DMS 273 treated with DMSO at 0.1 percent for 48 hours (cell line): ENCODE measurements at places on chromosomes 1 and 21.

GRCh38 chr1:85220756-85221201 lies 20.0 kb upstream of the SYDE2 start:
- no peak for DNase-seq

DNA sequence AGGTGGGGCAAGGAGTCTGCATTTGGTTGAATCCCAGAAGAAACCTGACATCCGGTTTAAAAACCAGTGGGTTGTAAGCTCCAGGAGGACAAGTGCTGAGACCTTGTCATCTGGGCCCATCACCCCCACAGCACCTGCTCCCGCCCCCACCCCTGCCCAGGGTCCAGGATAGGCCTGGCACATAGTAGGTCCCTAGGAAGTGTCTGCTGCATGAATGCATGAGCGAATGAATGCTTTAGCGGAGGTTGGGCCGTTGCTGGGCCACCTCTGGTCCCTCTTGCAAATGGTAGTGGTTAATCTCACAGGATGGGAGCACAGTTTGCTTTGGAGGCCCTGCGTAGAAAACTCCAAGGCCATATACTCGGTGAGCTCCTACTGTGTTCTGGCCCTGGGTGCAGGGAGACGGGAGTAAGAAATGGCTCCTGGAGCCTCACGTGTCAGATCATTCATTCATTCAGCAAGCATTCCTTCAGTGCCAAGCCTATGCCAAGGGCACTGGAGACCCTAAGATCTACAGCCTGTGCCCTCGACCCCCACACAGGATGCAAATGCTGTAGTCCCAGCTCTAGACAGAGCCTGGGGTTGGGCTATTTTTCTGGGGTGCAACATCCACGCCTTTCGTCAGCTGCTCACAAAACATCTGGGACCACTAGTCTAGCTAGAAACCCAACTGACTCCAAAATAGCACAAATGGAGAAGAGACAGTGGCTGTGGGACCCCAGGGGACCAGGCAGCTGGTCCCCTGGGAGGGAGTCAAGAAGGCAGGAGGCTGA lies 28.9 kb downstream of the EPHA2 start:
- DNase-seq, result no peak

- DNase-seq, result no peak
Observed at GRCh38 chr1:51750729-51751128, 127.8 kb downstream of the NRDC start.

- no peak for DNase-seq
Observed at GRCh38 chr1:22253012-22253790, 110.3 kb upstream of the WNT4 start.

GRCh38 chr1:119815361-119815760 lies 4.1 kb upstream of the REG4 start:
- no peak for DNase-seq

DNA sequence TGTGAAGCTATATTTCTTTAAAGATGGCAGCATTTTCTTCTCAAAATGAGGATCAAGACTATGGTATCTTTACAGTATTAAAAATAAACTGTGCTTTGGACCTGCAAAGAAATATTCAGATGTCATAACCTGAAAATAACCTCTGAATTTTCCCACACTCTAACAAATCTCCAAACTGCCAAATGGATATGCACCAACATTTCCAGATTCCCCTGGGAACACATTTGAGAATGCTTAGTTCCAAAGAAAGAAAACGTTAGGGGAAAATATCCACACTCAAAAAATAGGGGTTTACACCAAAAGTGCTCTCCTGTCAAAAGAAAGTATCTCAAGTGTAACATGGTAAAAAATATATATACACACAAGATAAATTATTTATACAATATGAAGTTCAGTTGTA lies 69.1 kb upstream of the ARHGAP29 start:
- DNase-seq, result no peak

DNA sequence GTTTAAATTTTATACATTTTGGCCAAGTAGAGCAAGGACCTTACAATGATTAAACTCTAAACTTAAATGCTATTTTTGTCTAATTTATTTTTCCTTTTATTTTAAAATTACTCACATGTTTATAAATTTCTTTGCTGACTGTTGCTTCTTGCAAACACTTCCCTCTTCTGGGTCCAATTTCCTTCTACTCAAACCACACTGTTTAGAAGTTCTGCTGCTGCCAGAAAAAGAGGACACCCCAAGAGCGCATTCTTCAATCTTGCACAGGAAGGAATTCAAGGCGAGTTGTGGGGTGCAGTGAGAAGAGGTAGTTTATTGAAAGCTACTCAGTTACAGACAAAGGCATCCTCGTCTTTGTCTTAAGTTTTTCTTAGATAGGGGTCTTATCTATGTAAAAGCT lies 88.5 kb upstream of the NEK7 start:
- no peak for DNase-seq

DNA sequence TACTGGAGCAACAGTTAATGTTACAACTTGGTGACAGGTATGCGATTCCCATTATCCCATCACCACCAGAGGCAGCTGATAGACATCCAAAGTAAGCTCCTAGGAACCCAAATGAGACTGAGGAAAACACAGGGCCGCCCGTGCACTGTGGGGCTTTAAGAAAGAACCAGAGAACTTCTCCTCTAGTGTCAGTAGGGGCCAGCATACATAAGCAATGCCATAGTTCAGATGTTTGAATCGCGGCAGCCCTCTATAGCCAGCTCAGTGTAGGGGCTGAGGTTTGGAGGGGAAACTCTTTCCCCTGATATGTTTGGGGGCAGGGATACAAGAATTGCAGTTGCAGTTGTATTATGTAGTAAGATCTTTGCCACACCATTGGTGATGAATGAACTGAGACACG lies 593.3 kb upstream of the NCAM2 start:
- no peak for DNase-seq

GRCh38 chr1:71592646-71593274 lies 511.9 kb upstream of the ZRANB2 start:
- no peak for DNase-seq

DNA sequence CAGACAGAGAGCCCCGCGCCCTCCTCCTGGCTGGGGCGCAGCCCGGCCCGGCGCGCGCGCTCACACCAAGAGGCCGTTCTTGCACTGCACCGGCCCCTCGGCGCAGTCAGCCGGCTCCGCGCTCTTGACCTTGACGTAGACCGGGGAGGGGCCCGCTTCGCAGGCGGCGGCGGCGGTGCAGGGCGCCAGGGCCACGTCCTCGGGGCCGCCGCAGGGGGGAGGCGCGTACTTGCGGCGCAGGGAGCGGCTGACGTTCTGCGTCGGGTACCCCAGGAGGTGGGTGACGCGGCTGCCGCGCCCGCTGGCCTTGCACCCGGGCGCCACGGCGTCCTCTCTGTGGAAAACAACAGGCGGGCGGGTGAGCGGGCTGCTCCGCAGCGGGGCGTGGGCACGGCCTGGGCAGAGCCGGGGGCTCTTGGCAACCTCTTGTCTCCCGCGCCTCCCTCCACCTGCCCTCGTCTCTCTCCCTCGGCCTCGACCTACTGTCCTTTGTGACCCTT lies 7.7 kb downstream of the VSIG8 start:
- DNase-seq, result no peak

- no peak for DNase-seq
Observed at GRCh38 chr1:117244971-117245370, 34.2 kb upstream of the VTCN1 start.

DNA sequence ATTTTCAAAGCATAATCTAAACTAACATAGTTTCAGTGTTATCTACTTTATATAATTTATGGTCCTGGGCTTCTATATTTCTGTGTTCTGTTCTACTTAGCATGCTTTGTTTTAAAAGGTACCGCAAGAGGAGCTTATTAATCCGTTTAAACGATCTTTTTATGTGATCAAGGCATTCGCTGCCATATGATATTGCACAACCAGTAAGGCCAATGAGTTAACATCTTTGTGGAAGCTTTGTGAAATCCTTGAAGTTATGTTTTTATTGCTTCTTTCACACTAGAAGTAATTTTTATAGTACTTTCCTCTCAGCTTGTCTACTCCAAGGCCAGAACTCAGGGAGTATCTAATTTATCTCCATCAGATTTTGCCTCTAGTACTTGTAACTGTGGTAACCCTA lies 8.9 kb downstream of the LRRC8C start:
- DNase-seq, result no peak

GRCh38 chr21:38367646-38368045 lies 110.9 kb downstream of the KCNJ15 start:
- no peak for DNase-seq

- no peak for DNase-seq
Observed at GRCh38 chr1:31959521-31960340, 21.6 kb upstream of the PTP4A2 start.

DNA sequence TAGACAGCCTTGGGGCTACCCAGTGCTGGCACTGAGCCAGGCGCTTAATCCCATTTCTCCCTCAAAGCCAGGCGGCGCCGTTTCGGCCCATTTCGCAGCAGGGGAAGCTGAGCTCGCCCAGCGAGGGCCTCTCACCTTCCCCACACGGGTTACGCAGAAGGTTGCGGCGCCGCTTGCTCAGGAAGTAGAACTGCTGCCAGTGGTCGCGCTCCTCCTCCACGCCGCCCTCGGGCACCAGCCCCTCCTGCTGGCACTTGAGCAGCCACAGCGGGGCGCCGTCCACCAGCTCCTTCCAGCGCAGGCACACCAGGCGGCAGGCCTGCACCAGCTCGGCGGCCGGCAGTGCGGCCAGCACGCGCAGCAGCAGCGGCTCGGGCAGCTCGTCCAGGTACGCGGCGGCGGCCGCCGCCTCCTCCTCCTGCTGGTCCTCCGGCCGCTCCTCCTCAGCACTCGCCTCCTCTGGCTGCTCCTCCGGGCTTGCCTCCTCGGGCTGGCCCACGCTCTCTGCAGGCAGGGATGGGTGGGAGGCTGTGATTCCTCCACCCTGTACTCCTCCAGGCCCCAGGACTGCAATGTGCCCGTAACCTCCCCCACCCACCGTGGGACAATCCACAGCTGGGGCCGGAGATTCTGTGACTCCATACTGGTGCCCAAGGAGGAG lies 3.8 kb downstream of the FBXO2 start:
- DNase-seq, result peak; percentile 74

DNA sequence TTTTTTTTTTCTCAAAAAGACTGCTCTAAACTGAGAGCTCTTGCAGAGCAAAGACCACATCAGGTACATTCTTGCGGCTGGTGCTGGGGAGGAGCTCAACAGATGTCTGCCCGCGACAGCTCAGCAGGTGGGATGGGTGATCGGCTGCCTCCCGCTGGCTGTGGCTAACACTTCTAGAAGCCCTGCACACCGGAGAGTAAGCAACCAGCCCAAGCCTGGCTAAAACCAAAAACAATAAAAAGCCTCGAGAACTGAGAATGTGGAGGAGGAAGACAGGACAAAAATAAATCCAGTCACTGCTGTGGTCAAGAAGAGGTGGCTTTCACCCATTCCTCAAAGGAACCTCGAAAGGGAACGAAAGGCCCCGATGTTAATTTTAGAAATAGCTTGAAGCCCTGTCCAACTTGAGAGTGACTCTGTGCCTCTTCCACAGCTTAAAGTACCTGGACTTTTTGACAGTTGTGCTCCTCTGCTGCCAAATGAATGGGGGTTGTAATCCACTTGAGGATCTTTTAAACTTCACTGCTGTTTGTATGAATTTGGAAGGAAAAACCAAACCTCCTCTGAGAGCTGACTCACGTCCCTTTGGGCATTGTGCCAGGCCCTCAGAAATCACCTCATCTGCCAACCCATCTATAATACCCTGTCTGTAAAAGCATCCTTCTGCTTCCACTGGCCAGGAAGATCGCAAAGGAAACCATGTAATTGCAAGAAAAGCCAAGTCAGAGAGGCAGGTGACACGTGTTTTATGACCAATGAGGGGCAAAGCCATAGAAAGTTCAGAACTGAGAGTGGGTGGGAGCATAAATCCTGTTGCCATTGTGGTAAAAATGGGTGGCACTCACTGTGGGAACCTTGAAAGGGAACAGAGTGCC lies 78.6 kb downstream of the KCNN3 start:
- DNase-seq, result no peak

- DNase-seq, result no peak
Observed at GRCh38 chr1:216700779-216701178, 22.4 kb downstream of the ESRRG start.

DNA sequence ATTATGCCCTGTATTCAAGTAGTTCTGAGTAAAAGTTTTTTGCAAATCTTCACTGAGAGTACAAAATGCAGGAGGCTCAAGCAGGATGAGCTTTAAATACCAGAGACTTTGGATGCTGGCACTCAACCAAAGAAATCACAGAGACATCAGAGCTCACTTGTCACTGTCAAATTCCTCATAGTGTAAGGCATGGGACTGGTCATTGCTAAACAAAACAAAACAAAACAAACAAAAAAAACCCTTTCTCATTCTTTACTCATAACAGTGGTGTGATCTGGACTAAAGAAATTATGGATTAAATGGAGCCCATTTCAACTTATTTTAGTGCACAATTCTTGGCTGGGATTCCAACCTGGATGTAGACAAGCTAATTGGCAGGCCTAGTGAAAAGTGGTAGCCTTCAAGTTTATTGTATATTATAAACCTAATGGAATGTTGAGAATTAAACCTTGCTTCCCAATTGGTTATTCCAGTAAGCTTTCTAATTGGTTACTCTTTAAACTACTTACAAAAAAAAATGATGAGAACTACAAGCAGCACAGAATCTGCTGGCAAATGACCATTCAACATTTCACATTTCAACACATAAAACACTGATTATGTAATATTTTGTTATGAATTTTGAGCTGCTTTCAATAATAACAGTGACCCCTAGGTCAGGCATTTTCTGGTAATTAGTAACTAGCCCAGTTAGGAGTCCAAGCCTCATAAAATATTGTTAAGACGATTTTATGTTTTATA lies 30.6 kb upstream of the NEK7 start:
- DNase-seq, result no peak

- no peak for DNase-seq
Observed at GRCh38 chr1:24535021-24535424, 20.9 kb upstream of the NCMAP start.

GRCh38 chr1:13583966-13584791 lies 547 bp downstream of the PDPN start:
- no peak for DNase-seq

DNA sequence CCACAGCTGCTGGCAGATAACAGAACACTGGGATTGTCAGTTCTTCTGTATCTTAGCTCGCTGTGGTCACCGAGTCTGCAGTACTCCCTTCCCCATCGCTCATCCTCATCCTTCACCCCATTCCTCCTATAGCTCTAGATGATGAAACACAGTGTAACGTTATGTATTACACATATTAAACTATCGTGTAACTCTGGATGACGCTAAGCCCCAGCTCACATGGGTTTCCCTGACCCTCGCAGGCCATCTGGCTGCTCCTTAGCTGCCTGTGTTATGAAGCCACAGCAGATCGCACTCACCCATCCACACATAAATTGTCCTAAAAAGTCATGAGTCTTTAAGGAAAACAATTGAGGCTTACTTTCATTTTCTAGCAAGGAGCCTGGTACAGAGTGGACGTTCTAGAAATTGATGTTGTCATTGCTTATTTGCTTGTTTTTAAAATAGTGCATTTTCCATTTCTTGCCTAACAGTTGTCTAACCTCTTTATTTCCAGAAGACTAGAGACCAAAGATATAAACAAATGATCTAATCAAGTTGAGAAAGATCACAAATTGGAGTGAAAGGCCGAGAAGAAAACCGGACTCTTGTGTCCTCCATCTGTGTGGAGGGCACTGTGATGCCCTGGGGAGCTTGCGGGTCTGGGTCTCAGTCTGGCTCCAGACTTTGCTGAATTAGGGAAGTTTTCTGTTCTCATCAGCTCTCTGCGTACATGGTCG lies 24.3 kb upstream of the PCP4 start:
- DNase-seq, result no peak
